DMS53 (cell line): ENCODE measurements at places on chromosomes 13 and 19.
A peak's percentile ranks its signal among the peaks of the same experiment; 100 is the strongest.

DNA sequence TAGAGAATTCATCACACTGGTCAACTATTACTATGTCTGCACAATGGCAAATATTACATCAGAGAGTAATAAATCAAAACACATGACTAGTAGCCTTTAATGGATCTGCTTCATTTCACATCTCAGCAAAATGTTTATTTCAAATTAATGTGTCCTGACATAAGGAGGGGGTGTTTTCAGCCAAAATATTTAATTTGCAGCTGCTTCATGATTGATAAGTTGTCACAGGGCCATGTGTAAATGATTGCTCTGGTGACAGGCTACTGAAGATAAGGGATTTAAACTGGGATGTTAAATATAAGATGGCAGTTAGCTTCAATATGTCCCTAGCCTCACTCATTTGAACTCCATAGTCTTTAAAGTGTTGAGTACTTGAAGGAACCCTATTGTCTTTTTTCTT, 303.3 kb downstream of the OXGR1 start:
- no peak for DNase-seq

- no peak for DNase-seq
These were observed 356.9 kb downstream of the NDFIP2 start for GRCh38 chr13:79837741-79838450.

- DNase-seq, result no peak
These were observed 251.6 kb upstream of the GPC6 start for GRCh38 chr13:92974905-92975429.

DNA sequence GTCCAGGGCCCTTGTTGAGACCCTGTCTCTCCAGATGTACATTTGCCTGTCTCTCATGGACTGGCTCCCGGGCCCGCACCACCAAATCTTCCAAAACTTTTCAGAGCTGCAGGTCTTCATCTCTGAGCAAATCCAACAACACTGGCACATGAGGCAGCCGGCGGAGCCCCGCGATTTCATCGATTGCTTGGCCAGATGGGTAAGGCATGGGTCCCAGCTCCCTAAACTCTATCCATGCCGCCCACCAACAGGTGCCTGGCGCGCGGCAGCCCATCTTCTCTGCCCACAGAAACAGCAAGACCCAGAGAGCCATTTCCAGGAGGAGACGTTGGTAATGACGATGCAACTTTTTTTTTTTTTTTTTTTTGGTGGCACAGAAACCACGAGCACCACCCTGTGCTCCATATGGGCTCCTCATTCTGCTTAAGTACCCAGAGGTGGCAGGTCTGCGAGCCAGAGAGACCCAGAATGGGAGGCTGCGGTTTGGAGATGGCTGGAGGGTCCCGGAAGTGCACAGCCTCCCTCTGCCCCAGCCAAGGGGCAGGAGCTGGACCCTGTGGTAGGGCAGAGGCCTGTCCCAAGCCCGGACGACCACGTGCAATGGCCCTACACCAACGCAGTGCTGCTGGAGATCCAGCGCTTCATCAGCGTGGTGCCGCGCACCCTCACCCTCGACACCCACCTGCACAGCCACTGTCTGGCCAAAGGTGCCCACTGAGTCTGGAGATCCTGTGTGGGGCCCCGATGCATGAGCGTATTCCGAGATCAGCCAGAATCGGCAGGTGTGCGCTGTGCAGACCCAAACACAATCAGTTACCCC, 22.6 kb downstream of the CYP2F1 start:
- no peak for DNase-seq

GRCh38 chr13:75437582-75438318, 44.2 kb downstream of the TBC1D4 start:
- no peak for DNase-seq

GRCh38 chr19:44590245-44591059, 22.9 kb upstream of the IGSF23 start:
- no peak for DNase-seq

- DNase-seq, result peak; percentile 85
These were observed 755 bp downstream of the UPF3A start for GRCh38 chr13:114282041-114282670.

DNA sequence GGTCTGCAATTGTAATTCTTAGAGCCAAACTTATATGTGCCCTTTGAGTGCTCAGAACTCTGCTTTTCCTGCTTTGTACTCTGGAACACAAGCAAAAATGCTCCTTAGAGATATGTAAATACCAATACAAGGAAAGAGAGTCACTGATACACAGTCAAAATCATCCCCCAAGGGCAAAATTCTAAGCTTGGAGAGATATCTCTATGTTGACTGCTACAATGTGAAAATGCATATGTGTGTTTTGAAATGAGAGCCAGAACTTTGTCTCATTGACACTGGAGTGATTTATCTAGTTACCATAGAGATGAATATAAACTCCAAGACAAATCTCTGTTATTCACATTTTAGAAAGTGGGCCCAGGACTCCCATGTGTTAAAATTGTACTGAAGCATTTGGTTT, 494.8 kb upstream of the SLITRK1 start:
- no peak for DNase-seq

DNA sequence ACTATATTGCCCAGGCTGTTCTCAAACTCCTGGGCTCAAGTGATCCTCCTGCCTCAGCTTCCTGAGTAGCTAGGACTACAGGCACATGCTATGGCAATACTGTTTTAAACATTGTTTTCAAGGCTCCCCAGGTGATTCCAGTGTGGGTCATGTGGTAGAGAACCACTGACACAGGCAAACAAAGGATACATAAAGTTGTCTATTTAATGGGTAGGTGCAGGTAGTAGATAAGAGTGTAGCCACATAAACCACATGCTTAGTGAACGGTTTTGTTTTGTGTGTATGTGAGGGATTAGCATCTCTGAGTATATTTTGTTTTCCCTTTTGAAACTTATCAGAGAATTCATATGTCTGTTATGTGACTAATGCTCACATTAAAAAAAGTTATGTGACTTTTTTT, 36.7 kb downstream of the USPL1 start:
- no peak for DNase-seq

DNA sequence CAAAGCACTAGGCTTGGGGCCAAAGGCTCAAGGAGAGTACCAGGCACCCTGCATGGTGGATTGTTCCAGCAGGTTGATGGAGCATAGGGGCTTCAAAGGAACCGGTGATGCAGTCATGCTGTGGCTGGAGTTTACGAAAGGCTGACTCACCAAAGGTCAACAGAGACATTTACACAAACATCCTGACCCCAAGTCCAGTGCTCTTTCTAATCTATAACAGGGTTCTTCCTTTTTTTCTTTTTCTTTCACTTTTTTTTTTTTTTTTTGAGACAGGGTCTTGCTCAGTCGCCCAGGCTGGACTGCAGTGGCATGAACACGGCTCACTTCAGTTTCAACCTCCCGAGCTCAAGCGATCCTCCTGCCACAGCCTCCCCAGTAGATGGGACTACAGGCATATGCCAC, 35.6 kb upstream of the TPTE2 start:
- peak; percentile 88 for DNase-seq

DNA sequence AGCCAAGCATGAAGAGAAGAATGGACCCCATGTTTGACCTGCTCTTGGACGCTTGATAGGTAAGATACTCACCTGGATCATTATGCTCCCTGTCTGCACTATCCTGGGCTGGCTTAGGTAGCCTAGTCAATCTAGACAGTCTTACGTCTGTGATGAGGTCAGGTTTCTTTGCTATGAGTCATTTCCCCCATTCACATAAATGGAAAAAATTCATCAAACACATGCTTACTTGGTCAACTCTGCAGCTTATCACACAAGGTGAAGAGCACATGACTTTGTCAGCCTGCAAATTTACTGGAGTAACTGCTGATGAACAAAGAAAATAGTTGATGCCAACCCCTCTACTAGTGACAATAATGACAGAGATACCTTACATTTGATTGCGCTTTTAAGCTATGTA, 170.0 kb downstream of the NUFIP1 start:
- peak; percentile 97 for DNase-seq

- DNase-seq, result peak; percentile 39
These were observed 5.0 kb upstream of the PTGER1 start for GRCh38 chr19:14479975-14480699.

DNA sequence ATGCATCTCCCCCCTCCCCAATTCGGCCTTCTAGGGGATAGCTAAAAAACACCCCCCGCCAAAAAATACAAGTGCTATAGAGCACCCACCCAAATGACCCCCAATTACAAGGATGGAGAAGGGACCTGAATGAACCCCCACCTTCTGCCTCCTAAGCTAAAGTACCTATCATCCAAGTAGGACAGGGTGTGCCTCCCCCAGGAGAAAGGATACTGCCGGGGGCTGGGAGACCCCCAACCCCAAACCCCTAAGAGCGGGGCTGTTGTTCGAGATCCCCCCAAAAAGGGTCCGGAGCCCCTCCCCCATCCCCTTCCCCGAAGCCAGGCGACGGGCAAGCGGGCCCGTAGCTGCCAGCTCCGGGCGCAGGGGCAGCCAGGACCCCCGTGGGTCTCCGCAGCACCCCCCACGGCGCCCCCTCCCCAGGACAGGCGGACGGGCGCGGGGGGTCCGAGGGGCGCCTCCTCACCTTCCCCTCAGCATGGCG, 1.9 kb downstream of the ZC3H4 start:
- peak; percentile 53 for DNase-seq

- no peak for DNase-seq
These were observed 51.3 kb downstream of the TEX29 start for GRCh38 chr13:111371720-111372119.

DNA sequence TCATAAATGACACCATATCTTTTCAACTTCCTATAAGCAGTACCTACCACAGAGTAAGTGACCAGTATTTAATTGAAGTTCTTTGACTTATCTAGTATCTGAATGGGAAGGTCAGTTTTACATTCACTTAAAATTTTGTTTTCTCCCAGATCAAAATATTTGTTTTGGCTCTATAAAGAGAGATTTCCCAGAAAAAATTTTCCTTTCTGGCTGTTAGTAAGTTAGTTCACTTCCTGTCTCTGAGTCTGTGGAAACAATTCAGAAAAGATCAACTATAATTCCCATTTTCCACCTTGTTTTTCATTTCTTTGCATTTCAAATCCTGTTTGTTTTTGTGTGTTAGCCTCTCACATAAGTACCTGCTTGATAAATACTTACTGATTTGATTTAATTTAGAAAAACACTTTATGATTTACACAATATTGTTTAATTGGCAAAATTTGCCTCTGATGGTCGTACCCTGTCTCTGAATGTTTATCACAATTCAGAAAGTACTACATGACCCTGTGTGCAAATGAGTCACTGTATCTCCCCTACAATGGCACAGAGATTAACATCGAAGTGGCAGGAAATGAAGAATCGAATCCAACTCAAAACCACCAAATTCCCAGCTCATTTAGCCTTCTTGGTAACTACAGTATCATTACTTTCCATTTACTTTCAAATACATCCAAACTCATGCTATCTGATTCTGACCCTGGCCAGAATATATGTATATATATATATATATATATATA, 15.4 kb upstream of the MED4 start:
- no peak for DNase-seq

- DNase-seq, result no peak
These were observed 1.7 kb downstream of the CEACAM5 start for GRCh38 chr19:41709951-41710645.

DNA sequence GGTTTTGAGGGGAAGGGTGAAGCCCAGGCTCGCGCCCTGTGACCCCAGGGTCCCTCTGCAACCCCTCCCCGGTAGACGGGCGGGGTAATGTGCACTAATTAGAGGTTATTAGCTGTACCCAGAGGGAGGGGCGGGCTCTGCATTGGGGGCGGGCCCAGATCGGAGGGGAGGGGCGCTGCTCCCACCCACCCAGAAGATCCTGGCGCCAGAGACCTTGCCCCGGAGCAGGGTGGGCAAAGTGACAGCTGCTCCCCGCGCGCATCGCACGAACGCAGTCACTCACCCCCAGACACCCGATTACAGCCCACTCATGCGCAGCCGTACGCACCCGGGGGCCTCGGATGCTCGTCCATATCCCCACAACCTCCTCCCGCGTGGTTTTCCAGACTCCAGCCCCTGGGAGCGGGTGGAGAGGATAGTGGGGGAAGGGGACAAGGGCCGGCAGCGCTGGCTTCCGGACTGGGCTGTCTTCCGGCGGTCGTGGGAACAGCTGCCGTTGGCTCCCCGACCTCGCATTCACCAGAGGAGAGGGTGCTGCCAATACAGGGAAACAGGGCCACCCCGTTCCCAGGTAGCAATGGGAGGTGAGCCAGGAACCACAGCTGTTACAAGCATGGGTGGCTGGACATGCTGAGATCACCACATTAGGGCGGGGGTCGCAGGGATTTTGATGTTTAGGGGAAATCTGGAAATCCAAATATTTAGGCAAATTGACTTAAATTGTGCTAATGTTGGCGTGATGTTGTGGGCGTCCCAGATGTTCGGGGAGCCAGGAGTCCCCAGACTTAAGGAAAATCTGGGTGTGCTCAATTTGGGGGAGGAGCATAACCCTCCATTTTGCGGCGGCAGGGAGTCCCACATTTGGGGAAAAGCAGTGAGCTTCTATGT, 2.9 kb upstream of the HOOK2 start:
- DNase-seq, result peak; percentile 87

DNA sequence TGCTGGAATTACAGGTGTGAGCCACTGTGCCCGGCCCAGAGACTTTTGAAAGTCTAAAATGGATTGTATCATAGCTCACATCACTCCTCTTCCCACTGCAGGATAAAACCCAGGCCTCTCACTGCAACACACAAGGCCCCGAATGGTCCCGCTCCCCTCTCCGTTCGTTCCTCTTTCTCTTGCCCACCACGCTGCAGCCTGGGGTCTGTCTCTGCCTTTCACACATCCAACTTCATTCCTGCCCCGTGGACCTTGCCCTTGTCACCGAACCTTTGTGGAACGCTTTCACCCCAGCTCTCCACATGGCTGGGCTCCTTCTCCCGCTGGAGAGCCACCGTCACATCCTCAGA, 42.6 kb downstream of the NFIC start:
- no peak for DNase-seq

DNA sequence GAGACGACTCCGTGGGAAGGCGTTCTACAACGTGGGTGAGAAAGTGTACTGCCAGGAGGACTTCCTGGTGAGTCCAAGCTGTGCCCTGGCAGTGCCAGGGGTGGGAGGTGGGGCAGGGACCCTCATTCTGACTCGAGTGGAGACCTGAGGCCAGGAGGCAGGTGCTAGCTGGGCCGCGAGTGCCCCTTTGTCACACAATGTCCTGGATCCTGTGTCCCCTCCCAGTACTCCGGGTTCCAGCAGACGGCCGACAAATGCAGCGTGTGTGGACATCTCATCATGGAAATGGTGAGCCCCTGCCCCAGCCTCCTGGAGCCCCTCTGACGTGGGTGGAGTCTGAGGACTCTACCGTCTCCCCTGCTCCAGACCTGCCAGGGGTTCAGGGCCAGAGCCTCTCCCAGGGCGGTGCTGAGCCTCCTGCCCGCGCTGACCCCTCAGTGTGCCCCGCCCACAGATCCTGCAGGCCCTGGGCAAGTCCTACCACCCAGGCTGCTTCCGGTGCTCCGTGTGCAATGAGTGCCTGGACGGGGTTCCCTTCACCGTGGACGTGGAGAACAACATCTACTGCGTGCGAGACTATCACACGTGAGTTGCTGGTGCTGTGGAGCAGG, 11.6 kb downstream of the WTIP start:
- peak; percentile 56 for DNase-seq

DNA sequence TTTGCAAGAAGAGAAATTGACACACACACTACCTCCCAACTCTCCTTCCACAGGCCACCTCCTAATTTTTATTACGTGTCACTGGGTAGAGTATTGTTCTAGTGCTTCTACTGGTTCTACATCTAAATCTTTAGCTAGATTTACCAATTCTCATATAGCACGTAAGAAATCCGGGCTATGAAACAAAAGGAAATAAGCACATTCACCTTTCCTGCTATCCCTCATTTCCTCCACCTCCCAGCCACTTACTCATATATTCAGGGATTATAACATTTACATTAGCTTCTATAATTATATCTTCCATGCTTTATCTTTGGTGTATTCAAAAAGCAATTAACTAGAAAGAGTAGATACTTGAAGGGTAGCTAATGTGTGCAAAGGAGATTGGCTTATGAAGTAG, 39.7 kb downstream of the USP12 start:
- no peak for DNase-seq
